Naive thymus-derived CD4-positive, alpha-beta T cell (primary cell): ENCODE measurements at places on chromosomes 1 and 21. TPM values are rescaled to one million over a fixed set of nuclear protein-coding genes. Genes with fewer than 3 reads are reported as not detected.

- no peaks in the 10 kb centered on the region for H3K27me3 ChIP-seq
- DNase-seq: no peak
- H3K4me3 ChIP-seq: no peak overlapping the region
- no peaks in the 10 kb centered on the region for H3K36me3 ChIP-seq
- H3K27ac ChIP-seq: no peak overlapping the region
Measured at GRCh38 chr21:27761623-27762022, 794.7 kb upstream of the ADAMTS5 start.

DNA sequence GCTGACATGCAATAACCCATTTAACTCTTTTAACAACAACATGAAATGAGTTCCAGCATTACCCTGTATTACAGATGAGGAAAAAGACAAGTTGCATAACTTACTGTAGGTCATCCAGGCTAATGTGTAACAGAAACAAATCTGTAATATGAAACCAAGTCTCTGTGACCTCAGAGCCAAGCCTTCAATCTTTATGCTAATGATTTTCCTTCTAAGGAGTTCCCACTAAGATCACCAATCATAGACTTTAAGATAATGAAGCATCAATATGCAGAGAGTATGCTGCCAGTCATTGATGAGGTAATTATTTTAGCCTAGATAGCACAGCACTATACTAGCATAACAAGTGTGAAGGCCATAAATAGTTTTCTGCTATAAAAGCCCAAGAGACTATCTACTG, 35.6 kb upstream of the RNPC3 start:
- no peak overlapping the region for H3K4me3 ChIP-seq
- no peaks in the 10 kb centered on the region for H3K27me3 ChIP-seq
- H3K27ac ChIP-seq: no peak overlapping the region
- DNase-seq: no peak
- H3K4me1 ChIP-seq: no peaks in the 10 kb centered on the region

DNA sequence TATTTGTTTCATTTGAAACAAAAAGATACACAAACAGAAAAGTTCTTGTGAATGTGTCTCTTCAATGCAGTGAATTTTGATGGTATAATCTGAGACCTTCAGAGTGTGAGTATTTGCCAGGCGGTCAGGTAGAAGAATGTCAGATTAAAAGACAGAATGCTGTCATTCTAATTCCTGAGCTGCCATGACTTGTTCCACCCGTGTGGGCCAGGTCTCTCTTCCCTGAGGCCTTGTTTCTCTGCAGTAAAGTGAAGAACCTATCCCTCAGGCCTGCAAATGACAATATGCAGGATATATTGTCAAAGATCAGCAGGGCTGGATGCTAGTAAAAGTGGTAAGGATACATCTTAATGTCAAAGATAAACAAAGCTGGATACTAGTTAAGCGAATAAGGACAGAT, 111.4 kb downstream of the ZP4 start:
- H3K27me3 ChIP-seq: no peaks in the 10 kb centered on the region
- DNase-seq: no peak
- no peaks in the 10 kb centered on the region for H3K4me1 ChIP-seq
- H3K4me3 ChIP-seq: no peak overlapping the region
- H3K36me3 ChIP-seq: no peaks in the 10 kb centered on the region
- H3K27ac ChIP-seq: no peak overlapping the region

- no peaks in the 10 kb centered on the region for H3K36me3 ChIP-seq
- no peak for DNase-seq
- H3K27me3 ChIP-seq: no peaks in the 10 kb centered on the region
- peaks cover 18% of the 10 kb centered on the region for H3K4me1 ChIP-seq
Measured at GRCh38 chr21:36149788-36150711, 6.6 kb upstream of the DOP1B start.

- H3K4me3 ChIP-seq: no peak overlapping the region
- no peaks in the 10 kb centered on the region for H3K27me3 ChIP-seq
- H3K27ac ChIP-seq: no peak overlapping the region
- no peaks in the 10 kb centered on the region for H3K4me1 ChIP-seq
- no peaks in the 10 kb centered on the region for H3K36me3 ChIP-seq
Measured at GRCh38 chr1:39631361-39632322, 7.8 kb downstream of the HEYL start.

DNA sequence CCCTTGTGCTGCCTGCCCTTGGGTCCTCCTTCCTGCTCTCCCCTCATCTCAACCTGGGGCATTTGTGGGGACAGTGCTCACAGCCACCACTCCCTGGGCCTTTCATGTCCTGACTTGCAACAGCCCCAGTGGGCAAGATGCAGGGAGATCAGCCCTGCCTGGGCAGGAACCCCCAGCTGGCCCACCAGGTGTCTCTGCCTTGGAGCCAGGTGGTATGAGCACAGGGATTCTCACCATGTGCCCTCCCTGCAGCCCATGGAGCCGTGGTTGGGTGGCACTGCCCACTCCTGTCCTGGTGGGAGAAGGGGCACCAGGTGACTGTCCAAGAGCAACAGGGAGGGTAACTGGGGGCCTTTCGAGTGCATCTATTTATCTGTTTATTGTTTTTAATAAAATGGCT, 100.4 kb downstream of the AJAP1 start:
- DNase-seq: no peak
- no peak overlapping the region for H3K27ac ChIP-seq
- no peaks in the 10 kb centered on the region for H3K4me1 ChIP-seq
- H3K27me3 ChIP-seq: no peaks in the 10 kb centered on the region
- no peak overlapping the region for H3K4me3 ChIP-seq

GRCh38 chr1:101745551-101746270, 251.0 kb downstream of the OLFM3 start:
- H3K27me3 ChIP-seq: no peaks in the 10 kb centered on the region
- no peaks in the 10 kb centered on the region for H3K36me3 ChIP-seq
- H3K4me1 ChIP-seq: no peaks in the 10 kb centered on the region
- no peak for DNase-seq

- no peaks in the 10 kb centered on the region for H3K27me3 ChIP-seq
- H3K27ac ChIP-seq: peak overlapping the region; percentile 55
- peak overlapping the region; percentile 14 for H3K4me3 ChIP-seq
Measured at GRCh38 chr1:240575981-240576662, 35.8 kb downstream of the GREM2 start.

DNA sequence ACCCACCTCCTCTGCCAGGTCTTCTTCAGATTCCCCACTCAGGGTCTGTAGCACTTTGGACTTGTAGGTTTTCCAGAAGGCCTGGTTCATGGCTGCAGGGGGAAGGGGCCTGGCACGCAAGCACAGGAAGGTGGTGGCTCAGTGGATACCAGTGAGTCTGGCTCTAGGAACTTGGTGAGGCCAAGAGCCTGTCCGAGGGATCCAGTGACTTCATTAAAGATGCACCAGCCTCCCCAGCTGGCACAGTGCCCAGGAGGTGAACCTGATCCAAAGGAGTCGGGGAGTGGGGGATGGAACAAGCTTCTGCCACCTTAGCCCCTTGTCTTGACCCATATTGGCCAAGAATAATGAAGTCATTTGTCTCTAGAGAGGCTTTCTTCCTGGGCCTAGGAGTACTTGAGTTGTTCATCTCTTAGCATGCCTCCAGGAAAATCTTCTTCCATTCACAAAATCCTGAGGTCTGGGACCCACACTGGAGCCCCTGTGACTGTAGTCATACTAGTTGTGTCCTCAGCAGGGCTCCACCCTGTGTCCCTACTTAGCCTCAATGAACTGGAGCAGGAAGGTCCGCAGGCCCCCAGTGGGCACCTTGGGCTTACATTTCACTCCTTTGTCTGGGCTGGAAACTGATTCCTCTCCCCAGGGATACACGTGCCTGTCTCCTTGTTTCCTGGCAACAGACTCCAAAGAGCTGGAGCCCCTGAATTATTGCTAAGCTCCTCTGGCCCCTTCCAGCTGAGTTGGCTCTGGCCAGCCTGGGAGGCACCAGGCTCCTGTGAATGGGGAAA, at the start of gene C1orf232:
TSS of gene C1orf232 (minus strand) at position 554 of the 788 bp plus-strand sequence. CDS start at position 90, 464 bp downstream.
- H3K4me1 ChIP-seq: peaks cover 7% of the 10 kb centered on the region
- no peaks in the 10 kb centered on the region for H3K36me3 ChIP-seq
- H3K4me3 ChIP-seq: peak within 1 kb of the TSS; percentile 72
- peak within 1 kb of the TSS; percentile 86 for H3K27ac ChIP-seq
- no peaks in the 10 kb centered on the region for H3K27me3 ChIP-seq

- no peak for DNase-seq
- H3K4me3 ChIP-seq: no peak overlapping the region
- peaks cover 4% of the 10 kb centered on the region for H3K27me3 ChIP-seq
- peaks cover 15% of the 10 kb centered on the region for H3K4me1 ChIP-seq
- H3K36me3 ChIP-seq: no peaks in the 10 kb centered on the region
Measured at GRCh38 chr21:42651515-42652401, 1.7 kb upstream of the PDE9A start.

DNA sequence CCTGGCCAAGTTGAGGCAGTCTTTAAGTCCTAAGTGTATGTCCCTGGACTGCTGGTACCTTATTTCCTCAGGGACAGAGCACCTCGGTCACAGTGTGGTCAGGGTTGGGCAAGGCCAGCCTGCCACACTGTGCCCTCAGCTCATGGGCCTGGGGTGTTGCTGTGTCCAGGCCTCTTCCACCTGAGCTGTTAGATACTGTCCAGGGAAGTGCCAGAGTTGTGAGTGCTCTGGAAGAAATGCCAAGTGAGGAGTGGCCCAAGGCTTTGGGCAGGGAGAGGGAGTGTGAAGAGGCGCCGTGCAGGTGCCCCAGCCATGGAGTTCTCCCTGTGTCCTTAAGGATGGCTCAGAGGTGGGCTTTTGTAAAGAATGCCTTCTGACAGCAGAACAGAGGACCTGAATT, 15.3 kb downstream of the URB2 start:
- H3K27ac ChIP-seq: no peak overlapping the region
- no peaks in the 10 kb centered on the region for H3K4me1 ChIP-seq
- H3K4me3 ChIP-seq: no peak overlapping the region

DNA sequence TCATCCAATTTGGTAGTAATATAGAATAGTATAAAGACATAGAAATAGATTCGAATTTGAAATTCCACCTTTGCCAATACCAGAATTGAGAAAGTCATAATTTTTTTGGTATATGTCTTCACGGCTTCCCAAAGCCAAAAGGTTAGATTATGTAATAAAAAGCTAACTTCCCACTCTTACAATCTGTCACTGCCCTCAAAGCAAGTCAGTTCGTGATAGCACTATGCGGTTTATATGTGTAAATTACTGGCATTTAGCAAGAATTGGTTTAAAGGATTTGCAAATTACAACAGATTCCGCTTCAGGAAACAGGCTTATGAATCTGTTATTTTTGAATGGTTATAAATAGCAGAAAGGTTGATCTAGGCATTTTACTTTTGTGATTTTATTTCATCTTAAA, 679.4 kb upstream of the ADGRL2 start:
- no peaks in the 10 kb centered on the region for H3K27me3 ChIP-seq
- H3K4me1 ChIP-seq: no peaks in the 10 kb centered on the region
- H3K27ac ChIP-seq: no peak overlapping the region
- no peak for DNase-seq
- H3K4me3 ChIP-seq: no peak overlapping the region

- H3K27ac ChIP-seq: peak overlapping the region; percentile 87
- DNase-seq: peak; percentile 48
- H3K4me3 ChIP-seq: peak overlapping the region; percentile 86
- no peaks in the 10 kb centered on the region for H3K27me3 ChIP-seq
- H3K36me3 ChIP-seq: no peaks in the 10 kb centered on the region
Measured at GRCh38 chr1:159008744-159009188, 941 bp upstream of the IFI16 start.

GRCh38 chr21:42437786-42438185, 34.1 kb downstream of the UBASH3A start:
- peaks cover 21% of the 10 kb centered on the region for H3K4me1 ChIP-seq
- no peaks in the 10 kb centered on the region for H3K27me3 ChIP-seq
- H3K4me3 ChIP-seq: no peak overlapping the region
- peaks cover 42% of the 10 kb centered on the region for H3K36me3 ChIP-seq
- no peak overlapping the region for H3K27ac ChIP-seq

DNA sequence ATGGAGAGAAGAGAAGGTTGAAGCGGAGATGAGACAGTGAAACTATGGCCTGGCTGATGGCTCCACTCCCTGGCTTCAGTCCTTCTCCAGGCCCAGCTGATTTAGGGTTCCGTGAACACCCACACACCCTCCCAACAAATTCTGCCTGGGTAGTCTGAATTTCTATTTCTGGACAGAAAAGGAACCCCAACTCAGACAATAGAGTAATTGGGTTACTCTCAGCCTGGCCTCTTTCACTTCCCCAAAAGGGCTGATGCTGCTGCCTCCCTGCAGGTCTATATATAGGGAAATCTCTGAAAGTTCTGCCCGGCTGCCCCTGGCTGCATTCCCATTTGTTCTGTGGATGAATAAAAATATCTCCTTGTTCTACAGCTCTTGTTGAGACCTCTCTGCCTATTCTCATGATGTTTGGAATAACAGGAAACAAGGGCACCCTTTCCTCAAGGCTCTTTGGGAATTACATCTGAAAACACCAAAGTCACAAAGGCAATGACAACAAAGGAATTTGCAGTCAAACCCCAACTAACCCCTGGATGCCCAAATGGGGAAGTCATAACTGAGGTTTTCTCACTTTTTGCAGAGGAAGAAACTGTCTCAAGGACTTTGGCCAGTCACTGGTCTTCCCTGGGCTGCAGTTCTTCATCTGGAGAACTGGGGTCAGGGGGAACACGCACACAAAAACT, 11.4 kb upstream of the ZSCAN20 start:
- no peaks in the 10 kb centered on the region for H3K27me3 ChIP-seq
- no peaks in the 10 kb centered on the region for H3K4me1 ChIP-seq
- no peaks in the 10 kb centered on the region for H3K36me3 ChIP-seq
- no peak overlapping the region for H3K27ac ChIP-seq

GRCh38 chr1:181664543-181664942, 181.2 kb downstream of the CACNA1E start:
- no peak overlapping the region for H3K4me3 ChIP-seq
- H3K27me3 ChIP-seq: no peaks in the 10 kb centered on the region
- H3K4me1 ChIP-seq: no peaks in the 10 kb centered on the region
- no peaks in the 10 kb centered on the region for H3K36me3 ChIP-seq

DNA sequence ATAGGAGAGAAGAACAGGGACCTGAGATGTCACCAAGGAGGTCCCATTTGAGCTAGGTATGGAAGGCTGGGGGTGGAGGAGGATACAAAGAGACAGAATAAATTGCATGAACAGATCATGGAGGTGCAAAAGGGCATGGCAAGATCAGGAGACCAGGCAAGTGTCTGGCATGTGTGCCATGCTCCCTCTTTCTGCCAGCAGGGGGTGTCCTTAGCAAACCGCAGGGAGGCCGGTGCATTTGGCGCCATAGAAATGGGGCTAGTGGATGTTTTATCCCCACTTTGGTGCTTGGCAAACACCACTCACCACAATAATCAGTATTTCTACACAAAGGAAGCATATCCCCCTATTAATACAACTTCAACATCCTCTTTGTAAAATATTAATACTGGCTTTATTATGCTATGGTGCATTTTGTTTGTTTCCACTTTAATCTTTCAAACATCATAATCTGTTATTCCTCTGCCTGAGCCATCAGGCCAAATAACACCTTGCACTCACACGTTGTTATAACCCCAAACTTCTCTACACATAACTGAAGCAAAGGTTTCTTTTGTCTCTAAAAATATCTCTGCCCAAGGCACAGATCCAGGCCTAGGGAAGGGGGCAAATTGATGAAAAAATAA, 25.9 kb downstream of the S100A6 start:
- peak; percentile 43 for DNase-seq
- peaks cover 4% of the 10 kb centered on the region for H3K4me1 ChIP-seq
- no peak overlapping the region for H3K4me3 ChIP-seq

GRCh38 chr1:56390232-56390867, 189.0 kb downstream of the PLPP3 start:
- no peaks in the 10 kb centered on the region for H3K27me3 ChIP-seq
- H3K4me1 ChIP-seq: no peaks in the 10 kb centered on the region
- H3K4me3 ChIP-seq: no peak overlapping the region
- no peaks in the 10 kb centered on the region for H3K36me3 ChIP-seq
- H3K27ac ChIP-seq: no peak overlapping the region

Gene ZNF683
- 0.25 TPM in 1 of 2 replicates, not detected in the other for total RNA-seq

Gene FCGR3A
- 190 TPM for total RNA-seq

Gene CCDC190
- total RNA-seq: not detected in 2 replicates

Gene MARK1
- total RNA-seq: not detected in 2 replicates

Gene CD1B
- total RNA-seq: not detected

Gene C1QTNF12
- total RNA-seq: 3.0 and 3.3 TPM in 2 replicates

Gene LHX8
- not detected for total RNA-seq

Gene ACTL8
- total RNA-seq: not detected
